ENCODE measurements at places on chromosomes 1 and 21.

GRCh38 chr21:42903817-42904216, 10.7 kb downstream of the NDUFV3 start:
- no peak for DNase-seq

DNA sequence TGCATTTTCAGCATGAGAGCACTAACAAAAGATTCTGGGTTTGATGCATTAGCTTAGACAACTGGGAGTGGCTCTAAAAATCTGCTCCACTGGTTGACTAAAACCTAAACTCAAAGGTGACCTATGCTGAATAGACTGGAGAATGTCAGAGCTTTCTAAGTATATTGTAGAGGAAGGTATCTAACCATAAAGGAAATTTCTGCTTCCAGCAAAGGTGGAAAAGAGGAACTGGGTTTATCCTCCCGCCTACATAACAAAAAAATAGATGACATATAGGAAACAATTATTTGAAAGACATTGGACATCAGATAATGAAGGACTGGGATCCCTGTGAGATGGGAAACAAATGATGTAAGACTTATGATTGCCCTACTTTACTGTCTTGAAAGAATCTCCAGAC, 35.8 kb upstream of the CR2 start:
- no peak for DNase-seq

DNA sequence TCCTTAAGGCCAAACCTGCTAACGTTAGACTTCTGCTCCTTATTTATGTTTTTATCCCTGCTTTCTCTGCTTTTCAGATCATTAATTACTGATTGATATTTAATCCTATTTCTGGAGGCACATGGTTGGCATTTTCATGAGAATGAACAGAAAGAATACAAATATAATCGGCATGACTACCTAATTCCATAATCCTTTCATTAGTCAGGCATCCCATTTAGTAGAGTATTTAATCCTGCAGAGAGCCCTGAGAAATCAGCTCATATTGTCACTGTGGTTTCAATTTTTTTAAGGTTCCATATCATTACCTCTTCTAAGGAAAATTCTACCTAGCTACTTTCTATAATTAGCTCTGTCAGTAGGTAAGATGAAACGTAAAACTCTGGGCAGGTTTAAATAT, 238.8 kb downstream of the NCAM2 start:
- DNase-seq = no peak

- peak; percentile 24 for DNase-seq
Measured at GRCh38 chr1:78650114-78650660, 556 bp downstream of the IFI44 start.

- DNase-seq = no peak
Measured at GRCh38 chr1:78051005-78051404, 5.2 kb downstream of the GIPC2 start.

GRCh38 chr1:115140442-115141144, 51.3 kb upstream of the TSPAN2 start:
- no peak for DNase-seq
